ENCODE measurements at places on chromosomes 4 and X.

GRCh38 chr4:168502861-168503260 is 6.0 kb downstream of the PALLD start:
- no peak for DNase-seq

- DNase-seq = peak; percentile 35
These were observed 670 bp downstream of the PAPSS1 start for GRCh38 chr4:107719207-107719921.

- DNase-seq = no peak
These were observed 65.3 kb upstream of the WDR1 start for GRCh38 chr4:10181745-10182445.

DNA sequence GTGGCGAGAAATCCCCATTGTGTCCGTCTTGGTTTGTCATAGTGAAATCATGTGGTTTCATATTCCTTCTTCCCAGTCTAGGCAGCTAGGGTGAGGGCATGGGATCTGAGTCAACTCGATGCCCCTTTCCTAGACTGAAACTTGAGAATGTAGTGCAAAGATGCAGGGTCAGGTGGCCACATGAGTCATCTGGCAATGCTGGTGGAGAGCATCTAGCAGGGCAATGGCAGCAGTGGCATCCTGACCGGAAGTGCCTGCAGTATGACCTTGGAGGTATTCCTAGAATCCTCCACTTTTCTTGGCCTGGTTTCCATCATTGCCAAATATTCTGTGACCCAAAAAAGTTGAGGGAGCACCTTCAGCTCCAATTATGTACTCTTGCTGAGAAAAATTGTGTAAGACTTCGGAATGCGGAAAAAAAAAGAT is 39.1 kb upstream of the TMEM184C start:
- DNase-seq = peak; percentile 71

GRCh38 chr4:48262926-48263325 is 6.7 kb downstream of the TEC start:
- DNase-seq = no peak

DNA sequence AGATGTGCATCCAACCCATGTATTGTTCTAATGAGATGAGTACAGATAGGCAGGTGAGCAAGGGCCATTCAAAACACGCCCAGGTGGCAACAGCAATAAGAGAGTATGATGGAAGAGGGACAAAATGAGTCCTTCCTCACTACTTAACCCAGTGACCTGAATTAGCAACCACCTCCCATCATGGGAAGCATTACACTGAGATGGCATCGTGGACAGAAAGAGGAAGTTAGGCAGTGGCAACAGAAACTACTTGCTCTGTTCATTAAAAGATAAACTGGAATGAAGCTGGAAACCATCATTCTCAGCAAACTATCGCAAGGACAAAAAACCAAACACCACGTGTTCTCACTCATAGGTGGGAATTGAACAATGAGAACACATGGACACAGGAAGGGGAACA is 17.2 kb downstream of the RXFP1 start:
- DNase-seq = no peak

DNA sequence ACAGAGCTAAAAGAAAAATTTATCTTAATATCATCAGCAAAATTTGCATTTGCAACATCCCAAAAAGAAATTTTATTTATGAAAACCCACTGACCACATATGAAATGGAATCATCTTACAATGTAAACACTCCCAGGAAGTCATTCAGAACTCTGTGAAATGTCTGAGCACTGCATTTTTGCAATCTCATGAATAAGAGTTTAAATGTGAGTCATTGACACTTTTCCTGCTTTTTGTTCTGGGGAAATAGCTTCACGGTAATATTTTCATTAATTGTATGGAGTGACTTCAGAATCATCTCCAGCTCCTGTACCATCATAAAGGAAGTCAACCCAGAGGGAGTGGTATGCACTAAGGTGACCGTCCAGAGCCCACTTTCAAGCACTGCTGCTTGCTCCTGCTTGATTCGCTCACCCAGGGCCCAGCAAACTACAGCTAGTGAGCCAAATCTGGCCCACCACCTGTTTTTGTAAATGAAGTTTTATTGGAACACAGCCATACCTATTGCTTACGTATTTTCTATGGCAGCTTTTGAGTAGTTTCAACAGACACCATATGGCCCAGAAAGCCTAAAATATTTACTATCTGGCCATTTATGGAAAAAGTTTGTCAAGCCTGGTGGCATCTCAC is 17.2 kb downstream of the EDNRA start:
- DNase-seq = peak; percentile 18

GRCh38 chr4:123777373-123777772 is 380.8 kb downstream of the SPRY1 start:
- DNase-seq = no peak

GRCh38 chrX:17415242-17415810 is 40.3 kb downstream of the NHS start:
- no peak for DNase-seq

- no peak for DNase-seq
These were observed 454.9 kb upstream of the FAT1 start for GRCh38 chr4:187178587-187178986.
